Activated naive CD8-positive, alpha-beta T cell treated with anti-CD3 and anti-CD28 coated beads, Interleukin-2, amount 10 ng/mL, durations not matched to agents 7 days and 5 days (primary cell): ENCODE measurements at places on chromosomes 4 and X. TPM values are rescaled to one million over a fixed set of nuclear protein-coding genes. Genes with fewer than 3 reads are reported as not detected.

Gene SPANXA1
- not detected for total RNA-seq

Gene RPA4
- total RNA-seq = 0.82 TPM

Gene HSFX2
- not detected for total RNA-seq

Gene SAGE1
- not detected for total RNA-seq

DNA sequence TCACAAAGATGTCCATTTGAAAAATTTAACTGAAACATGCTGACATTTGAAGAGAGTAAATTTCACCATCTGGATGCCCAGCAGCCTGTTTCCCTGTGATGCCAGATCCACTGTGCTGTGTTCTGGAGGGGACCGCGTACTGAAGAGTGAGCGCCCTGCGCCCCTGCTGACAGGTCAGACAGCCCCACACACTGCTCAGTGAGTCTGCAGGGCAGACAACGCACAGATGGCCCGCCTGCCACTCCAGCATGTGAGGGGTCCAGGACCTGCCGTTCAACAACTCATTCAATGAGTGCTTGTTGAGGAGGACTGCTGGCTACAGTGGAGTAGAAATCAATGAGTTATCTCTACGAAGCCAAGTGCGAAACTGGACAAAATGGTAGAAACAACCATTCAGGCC lies 49.2 kb downstream of the FGFRL1 start:
- DNase-seq = no peak

- no peak for DNase-seq
These were observed 49.0 kb upstream of the CDKN2AIP start for GRCh38 chr4:183395395-183395794.

Gene TMEM144
- 0.54 TPM for total RNA-seq

Gene RHOH
- total RNA-seq = 190 TPM

- DNase-seq = no peak
These were observed 19.2 kb downstream of the ALPK1 start for GRCh38 chr4:112316360-112316759.

Gene NIPAL1
- 1.1 TPM for total RNA-seq

- no peak for DNase-seq
These were observed 315.0 kb upstream of the NR3C2 start for GRCh38 chr4:148757171-148757570.

- DNase-seq = no peak
These were observed 185.8 kb upstream of the RPS6KA3 start for GRCh38 chrX:20452487-20452886.

- DNase-seq = no peak
These were observed 102.0 kb downstream of the SYTL5 start for GRCh38 chrX:38108364-38108763.

Gene SCD5
- total RNA-seq = 6.2 TPM

Gene PRKG2
- 1.2 TPM for total RNA-seq

Gene PTPN13
- total RNA-seq = 0.06 TPM

Gene PPP1R2C
- not detected for total RNA-seq

GRCh38 chr4:77586951-77587383 lies 18.7 kb upstream of the CXCL13 start:
- DNase-seq = no peak

DNA sequence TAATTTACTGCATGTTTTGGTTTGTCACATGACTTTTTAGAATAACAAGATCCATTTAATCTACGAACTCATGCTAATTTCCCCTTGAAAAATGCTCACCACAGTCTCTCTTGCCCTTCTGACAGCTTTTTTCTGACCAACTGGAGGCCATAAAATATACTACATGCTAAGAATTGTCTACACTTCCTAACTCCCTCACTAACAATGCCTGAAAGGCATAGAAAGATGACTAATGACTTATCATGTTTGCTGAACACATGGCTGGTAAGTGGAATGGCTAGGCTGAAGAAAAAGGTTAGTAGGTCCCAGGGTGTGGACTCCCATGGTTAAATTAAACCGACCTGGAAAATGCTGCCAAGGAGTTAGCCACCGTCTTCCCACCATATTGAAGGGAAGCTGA lies 309.9 kb downstream of the SPOCK3 start:
- no peak for DNase-seq

Gene HPSE
- 17.3 TPM for total RNA-seq

- DNase-seq = no peak
These were observed 244.7 kb downstream of the SLC7A11 start for GRCh38 chr4:137997496-137997895.
